Umbilical cord (tissue), 2 donors: ENCODE measurements at places on chromosomes 3 and 15.

DNA sequence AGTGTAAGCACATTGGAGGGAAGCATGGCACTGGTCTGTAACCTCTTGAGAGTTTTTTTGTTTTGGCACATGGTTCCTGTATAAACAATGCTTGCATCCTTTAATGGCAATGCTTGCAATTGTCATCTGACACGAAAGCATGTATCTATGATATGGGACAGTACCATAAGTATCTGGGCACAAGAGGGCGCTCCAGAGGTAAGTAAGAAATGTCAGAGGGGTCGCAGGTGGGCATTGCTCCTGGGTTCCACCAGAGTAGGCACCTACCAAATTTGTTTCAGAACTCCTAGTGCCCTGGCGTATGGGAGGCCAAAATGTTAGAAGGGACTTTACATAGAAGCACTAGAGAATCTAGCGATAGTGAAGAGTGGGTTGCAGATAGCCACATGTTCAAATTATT, 58.7 kb upstream of the BCHE start:
- DNase-seq = no peak

GRCh38 chr3:16410659-16411058, 102.8 kb downstream of the RFTN1 start:
- no peak for DNase-seq

GRCh38 chr3:59406943-59407342, 357.1 kb upstream of the CFAP20DC start:
- DNase-seq = no peak

DNA sequence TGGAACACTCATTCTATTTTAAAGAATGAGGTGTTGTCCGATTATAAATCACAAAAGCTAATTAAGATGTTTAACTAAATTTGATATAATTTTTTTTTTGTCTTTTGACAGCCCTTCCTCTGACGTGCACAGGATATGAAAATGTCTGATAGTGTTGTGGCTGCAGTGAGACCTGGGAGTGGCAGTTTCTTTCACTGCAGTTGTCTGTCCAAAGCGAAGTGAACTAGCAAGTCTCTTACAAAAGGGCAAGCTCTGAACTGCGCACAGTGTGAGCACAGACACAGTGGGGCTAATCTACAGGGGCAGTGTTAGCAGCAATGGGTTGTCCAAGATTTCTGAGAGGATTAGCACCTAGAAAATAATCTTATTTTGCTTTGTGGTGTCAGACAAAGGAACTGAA, 29.1 kb upstream of the MYRIP start:
- DNase-seq = no peak

DNA sequence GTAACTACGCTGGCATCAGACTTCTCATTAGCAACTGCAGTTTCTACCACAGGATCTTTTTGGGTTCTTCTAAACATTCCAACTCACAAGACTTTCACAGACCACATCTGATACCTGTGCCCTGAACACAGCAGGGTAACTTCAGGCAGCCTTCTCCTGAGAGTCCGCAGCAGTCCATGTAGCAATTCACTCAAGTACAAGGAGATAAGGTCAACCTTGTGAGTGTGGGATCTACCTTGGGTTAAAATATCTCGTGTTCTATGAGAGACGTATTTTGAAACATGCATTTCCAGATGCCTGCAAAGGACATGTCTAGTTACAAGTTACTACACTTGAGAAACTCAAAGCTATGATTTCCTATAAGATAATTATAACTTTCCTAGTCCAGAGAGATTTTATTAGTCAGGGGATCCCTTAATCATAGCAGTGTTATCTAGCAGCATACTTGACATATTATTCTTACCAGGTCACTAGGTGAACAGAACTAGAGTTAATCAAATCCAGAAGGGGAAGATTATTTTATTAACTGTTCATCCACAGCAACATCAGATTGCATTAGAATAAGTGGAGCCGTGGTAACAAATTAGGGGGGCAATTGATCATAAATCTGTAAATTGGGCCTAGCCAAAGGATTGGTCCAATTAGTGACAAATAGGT, 66.4 kb downstream of the ASTE1 start:
- no peak for DNase-seq

GRCh38 chr3:109643590-109643989, 306.2 kb upstream of the DPPA4 start:
- DNase-seq = no peak

GRCh38 chr3:45509038-45509767, 85.3 kb upstream of the LIMD1 start:
- DNase-seq = peak; percentile 50

- no peak for DNase-seq
Observed at GRCh38 chr3:147390589-147391569, 15.5 kb downstream of the ZIC4 start.

GRCh38 chr3:122987736-122988319, 39.7 kb downstream of the SEMA5B start:
- DNase-seq = no peak

DNA sequence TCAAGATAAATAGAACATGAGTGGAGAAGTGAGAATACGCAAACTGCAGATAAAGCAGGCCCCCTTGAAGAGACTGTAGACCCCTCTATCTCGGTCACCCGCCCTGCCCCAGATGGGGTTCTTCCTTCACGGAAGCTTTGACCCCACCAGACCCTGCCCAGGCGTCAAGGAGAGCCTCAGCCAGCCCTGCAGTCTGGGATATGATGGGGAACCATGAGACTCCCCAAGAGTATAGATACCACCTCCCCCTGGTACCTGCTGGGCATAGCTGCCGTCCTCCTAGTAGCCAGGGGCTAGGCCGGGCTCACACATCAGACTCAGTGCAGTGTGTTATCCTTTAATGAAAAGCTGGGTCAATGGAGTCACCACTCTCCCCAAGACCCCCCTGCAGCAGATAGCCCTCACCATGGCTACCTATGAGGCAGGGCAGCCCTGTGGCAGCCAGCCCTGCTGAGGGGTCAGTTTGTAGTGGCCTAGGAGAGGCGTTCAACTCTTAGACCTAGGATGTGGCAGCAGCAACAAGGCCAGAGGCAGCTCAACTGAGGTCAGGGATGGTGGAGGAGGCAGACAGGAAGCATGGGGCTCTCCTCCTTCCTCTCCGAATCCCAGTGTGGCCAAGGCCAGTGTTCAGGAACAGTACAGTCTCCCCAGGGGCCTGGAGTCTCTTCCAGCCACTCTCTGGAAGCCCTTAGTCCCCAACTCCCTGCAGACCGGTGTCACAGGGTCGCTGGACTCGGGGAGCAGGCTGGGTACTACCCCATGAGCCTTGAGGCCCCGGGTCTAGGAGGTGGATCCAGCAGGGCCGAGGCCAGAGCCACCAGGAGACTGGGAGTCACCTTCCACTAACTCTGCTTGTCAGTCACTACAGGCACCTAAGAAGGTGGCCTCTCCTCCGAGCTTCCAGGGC, 26.1 kb downstream of the PLXNB1 start:
- DNase-seq = no peak

DNA sequence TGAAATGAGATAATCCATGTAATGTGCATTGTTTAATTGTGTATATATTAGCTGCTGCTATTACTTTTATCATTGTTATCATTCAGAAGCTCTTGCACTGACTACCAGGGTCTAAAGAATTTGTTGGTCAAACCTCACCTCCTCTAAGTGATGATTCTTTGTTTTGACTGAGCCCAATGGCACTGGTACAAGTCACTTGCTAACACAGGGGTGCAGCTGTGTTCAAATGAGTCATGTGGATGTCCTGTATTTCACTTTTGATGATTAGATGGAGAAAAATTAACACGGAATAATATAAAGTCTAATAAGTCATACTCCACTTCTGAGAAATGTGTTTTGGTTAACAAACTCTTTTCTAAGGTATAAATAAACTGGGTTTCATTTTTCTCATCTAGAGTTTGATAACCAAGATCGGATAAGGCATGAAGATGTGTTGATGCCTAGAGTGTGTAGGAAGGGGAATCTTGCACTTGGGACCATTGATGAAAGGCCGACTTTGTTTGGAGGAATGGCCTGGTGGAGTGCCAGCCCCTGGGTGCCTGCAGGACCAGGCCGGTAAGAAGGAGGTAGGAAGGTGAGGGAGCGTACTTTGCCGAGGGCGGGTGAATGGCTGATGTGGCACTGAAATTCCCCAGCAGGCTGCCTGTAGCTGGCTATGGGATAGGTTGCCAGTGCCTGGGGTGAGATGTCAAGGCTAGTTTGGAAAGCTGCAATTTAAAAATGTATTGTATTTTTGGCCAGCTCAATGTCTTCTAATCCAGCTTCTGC, 244.7 kb upstream of the ZPLD1 start:
- no peak for DNase-seq

- no peak for DNase-seq
Observed at GRCh38 chr3:99246010-99246654, 344.6 kb upstream of the DCBLD2 start.

DNA sequence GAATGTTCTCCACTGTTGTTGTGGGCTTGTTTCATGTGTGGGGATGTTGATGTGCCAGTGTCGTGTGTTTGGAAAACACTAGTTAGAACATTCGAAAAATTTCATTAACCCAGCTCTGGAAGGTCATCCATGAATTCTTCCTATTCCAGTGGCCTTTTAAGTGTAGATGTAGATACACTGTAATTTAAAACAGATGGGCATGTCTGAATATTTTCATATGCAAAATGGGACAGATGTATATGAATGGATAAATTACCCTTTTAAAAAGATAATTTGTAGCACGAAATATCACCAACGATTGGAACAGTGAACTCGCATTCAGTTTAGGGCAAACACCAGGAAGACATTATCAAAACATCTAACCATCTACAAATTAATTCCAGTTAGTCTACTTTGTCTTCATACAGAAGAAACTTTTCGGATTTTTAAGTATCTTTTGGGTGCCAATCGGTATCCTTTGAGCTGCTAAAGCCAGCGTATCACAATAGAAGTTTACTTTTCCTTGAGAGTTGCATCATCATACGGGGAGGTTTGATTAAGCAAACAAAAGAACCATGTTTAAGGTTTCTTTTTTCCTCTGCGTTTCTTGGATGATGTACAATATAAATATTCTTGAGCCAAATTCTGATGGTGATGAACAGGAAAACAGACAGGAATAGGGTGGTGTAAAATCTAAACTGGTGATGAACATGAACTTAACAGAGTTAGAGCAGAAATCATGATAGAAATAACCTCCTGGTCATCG, 528.1 kb downstream of the FOXP1 start:
- no peak for DNase-seq

DNA sequence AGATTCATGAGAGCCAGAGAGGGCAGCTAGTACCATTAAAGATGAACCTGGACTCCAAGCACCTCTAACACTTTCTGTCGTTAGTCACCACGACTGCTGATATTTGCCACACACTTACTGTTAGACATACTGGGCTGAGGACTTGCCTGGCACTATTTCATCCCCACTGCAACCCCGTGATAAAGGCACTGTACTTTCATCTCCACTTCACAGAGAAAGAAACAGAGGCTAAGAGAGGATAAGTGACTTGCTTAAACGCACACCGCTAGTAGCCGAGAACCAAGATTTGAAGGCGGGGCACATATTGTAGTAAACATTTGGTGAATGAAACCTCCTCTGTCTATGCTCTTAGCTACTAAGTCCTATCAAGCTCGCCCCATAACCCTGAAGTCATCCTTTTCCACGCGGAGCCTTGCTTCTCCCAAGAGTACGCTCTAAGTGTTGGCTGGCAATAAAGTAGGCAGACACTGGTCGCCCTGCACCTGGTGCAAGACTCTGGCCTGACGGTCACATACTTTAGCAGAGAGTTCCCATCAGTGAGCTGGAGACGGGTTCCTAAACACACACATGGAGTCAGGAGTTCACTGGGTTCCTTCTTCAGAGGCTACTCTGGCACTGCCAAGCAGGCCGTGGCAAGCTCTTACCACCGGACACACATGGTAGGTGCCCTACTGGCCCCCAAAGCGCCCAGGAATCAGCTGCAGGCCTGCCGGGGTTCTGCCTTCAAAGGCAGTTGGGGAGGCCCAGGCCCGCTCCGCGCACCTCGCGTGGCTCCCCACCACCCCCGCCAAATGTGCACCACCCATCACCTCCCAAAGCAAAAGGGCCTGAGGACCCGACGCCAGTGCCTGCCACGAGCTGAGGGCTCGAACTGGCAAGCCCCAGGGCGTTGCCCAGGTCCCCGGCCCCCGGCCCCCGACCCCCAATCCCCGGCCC, 951 bp downstream of the POMGNT2 start:
- peak; percentile 13 for DNase-seq

GRCh38 chr3:78015856-78016255, 976.0 kb downstream of the ROBO2 start:
- peak; percentile 61 for DNase-seq

GRCh38 chr3:50338965-50339364, 1.7 kb downstream of the RASSF1 start:
- DNase-seq = no peak

- no peak for DNase-seq
Observed at GRCh38 chr15:95300958-95301357, 1029.5 kb upstream of the NR2F2 start.

DNA sequence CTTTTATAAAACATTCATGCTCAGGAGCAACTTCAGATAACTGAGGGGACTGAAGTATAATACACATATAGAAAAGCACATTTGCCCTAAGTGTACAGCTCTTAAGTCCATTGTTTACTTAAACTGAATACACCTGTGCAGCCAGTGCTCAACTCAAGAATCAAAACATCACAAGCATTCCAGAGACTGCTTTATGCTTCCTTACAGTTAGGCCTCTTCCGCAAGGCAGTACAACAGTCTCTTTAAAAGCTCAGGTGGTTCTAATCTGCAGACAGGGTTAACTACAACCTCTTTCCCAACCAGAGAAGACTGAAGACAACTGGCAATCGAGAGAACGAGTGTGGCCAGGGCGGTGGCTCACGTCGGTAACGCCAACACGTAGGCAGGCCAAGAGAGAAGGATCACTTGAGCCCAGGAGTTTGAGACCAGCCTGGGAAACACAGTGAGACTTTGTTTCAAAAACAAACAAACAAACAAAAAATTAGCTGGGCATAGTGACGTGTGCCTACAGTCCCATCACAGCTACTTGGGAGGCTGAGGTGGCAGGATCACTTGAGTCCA, 16.9 kb downstream of the MCCC1 start:
- no peak for DNase-seq

DNA sequence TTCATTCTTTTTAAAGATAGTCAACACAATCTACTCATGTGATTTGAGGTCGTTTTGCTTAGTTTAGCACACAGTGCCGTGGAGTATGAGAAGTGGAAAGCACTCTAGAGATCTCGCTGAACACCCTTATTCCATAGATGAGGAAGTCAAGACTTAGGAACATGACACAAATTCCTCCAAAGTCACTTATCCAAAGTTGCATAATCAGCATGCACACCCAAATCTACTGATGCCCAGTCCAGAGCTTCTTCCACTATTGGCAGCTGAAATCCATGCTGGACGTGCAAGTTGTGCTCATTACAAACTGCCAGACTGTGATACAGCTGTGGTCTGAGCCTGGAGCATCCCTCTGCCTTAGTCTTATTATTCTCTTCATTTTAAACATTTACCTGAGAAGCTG, 83.5 kb upstream of the ZNF280D start:
- no peak for DNase-seq
